ENCODE measurements at places on chromosomes 3 and 15. TPM values are rescaled to one million over a fixed set of nuclear protein-coding genes. Genes with fewer than 3 reads are reported as not detected.

DNA sequence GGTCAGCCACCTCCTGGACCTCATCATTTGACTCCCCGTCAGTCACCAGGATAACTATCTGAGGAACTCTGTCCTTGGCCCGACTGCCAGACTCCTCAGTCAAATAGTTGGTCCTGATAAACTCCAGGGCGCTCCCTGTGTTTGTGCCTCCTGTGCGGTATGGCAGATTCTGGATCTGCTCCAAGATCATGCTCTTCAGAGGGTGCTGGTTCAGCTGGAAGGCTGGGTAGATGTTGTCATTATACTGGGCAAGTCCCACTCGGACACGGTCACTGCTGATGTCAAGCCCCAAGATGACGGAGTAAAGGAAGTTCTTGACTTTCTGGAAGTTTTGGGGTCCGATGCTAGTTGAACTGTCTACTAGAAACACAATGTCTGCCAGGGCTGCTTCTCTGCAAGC, 31.1 kb upstream of the CAPN7 start:
- H3K4me3 ChIP-seq, result no peak overlapping the region
- no peaks in the 10 kb centered on the region for H3K27me3 ChIP-seq
- no peaks in the 10 kb centered on the region for H3K36me3 ChIP-seq
- H3K27ac ChIP-seq, result no peak overlapping the region
- H3K4me1 ChIP-seq, result no peaks in the 10 kb centered on the region
- no peak for DNase-seq

Gene CCR4
- not detected for total RNA-seq

- peak overlapping the region; percentile 78 for H3K4me3 ChIP-seq
- H3K36me3 ChIP-seq, result no peaks in the 10 kb centered on the region
- H3K27ac ChIP-seq, result peak overlapping the region; percentile 81
Measured at GRCh38 chr15:29270169-29270955, 740 bp upstream of the NSMCE3 start.

DNA sequence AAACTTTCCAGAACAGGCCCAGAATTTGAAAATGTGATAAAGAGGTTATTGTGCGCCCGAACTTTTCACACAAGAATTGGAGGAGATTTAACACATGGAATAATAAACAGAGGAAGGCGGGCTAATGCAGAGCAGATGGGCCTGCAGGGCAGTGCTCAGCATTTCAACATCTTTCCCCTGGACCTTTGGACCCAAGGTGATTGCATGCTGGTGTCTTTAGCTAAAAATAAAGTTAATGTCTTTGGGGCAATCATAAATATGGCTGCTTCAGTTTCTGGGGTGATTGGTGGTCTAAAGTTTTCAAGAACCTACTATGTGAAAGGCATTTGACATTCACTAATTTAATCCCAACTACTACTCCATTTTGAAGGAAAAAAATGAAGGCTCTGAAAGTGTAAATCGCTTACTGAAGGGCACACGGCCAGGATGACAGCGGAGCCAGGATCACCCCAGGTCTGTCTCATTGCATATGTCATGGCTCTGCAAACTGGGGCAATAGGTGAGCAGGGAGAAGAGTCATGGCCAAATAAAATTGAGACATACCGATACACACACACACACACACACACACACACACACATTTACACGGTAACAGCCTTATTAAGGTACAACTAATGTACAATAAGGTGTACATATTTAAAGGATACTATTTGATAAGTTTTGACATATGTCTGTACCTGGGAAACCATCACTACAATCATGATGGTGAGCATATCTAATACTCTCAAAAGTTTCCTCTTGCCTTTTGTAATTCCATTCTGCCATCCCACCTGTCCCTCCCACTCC, 243.1 kb upstream of the LRRFIP2 start:
- no peaks in the 10 kb centered on the region for H3K27me3 ChIP-seq
- no peak overlapping the region for H3K27ac ChIP-seq
- H3K4me1 ChIP-seq, result no peaks in the 10 kb centered on the region
- DNase-seq, result no peak
- no peaks in the 10 kb centered on the region for H3K36me3 ChIP-seq
- no peak overlapping the region for H3K4me3 ChIP-seq

DNA sequence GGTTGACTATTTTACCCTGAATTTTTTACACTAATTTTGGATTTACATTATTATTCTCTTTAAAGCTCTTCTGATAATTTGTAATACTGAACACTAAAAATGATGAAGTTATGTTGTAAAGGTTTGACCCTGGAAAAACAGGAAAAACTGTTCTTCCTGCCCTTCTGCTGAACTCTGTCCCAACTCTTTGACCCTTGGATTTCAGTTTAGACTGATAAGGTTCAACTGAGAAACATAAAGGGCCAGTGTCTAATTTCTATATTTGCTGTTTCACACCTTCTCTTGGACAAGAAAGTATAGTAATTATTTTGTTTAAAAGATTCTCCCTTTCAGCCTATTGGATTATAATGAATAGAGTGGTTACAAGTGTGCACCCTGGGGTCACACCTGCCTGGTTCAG, 12.8 kb upstream of the TMOD3 start:
- H3K4me3 ChIP-seq, result no peak overlapping the region
- H3K27me3 ChIP-seq, result no peaks in the 10 kb centered on the region
- no peak overlapping the region for H3K27ac ChIP-seq
- H3K4me1 ChIP-seq, result no peaks in the 10 kb centered on the region

DNA sequence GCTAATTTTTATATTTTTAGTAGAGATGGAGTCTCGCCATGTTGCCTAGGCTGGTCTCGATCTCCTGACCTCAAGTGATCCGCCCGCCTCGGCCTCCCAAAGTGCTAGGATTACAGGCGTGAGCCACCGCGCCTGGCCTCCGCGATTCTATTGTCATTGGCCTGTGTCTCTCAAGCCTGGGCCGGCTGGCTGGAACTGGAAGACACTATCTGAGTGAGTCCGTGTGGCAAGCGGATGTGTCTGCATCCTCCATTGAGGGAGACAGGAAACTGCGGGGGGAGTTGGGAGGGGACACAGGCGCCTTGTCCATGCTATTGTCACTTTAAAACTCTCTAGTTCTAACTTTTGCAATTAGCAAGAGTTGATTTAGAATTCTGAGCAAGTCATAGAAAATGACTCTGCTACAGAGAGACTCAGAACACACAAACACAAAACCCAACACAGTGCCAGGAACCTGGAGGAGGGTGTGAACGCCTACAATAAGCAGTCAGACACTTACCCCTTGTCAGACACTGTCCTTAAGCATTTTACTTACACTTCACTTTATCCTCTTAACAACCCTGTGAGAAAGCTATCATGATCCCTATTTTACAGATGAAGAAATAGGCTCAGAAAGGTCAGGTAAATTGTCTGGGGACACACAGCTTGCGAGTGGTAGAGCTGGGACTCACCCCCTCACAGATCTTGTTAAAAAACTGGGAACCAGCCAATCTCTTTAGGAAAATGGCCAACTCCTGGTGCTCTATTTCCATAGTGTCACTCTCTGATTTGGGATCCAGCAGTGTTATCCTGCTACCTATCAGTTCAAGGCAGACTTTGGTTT, 38.7 kb downstream of the ANP32A start:
- DNase-seq, result peak; percentile 57
- H3K27me3 ChIP-seq, result no peaks in the 10 kb centered on the region
- no peak overlapping the region for H3K4me3 ChIP-seq
- H3K27ac ChIP-seq, result peak overlapping the region; percentile 13
- H3K4me1 ChIP-seq, result no peaks in the 10 kb centered on the region
- no peaks in the 10 kb centered on the region for H3K36me3 ChIP-seq

DNA sequence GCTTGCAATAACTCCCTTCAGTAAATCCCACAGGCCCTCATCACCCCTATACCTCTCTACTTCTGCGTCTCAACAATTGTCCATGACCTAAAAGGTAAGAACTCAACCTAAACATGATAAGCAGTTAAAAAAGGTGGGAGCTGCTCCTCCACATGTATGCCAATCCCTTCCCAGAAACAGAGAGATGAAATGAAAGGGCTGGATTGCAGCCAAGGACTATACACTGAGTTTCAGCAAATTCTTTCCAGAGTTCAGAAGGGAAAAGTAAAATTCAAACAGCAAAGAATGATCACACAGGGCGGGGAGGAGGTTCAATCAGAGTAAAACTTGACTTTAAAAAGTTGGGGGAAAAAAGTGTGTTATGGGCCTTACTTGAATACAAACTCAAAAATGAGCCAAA, 27.5 kb downstream of the PLOD2 start:
- H3K27me3 ChIP-seq, result no peaks in the 10 kb centered on the region
- peaks cover 4% of the 10 kb centered on the region for H3K4me1 ChIP-seq
- DNase-seq, result no peak
- H3K27ac ChIP-seq, result no peak overlapping the region
- no peaks in the 10 kb centered on the region for H3K36me3 ChIP-seq

- H3K4me3 ChIP-seq, result no peak overlapping the region
- H3K27ac ChIP-seq, result no peak overlapping the region
- no peak for DNase-seq
- H3K27me3 ChIP-seq, result no peaks in the 10 kb centered on the region
- H3K4me1 ChIP-seq, result no peaks in the 10 kb centered on the region
Measured at GRCh38 chr3:176906046-176906905, 291.0 kb downstream of the TBL1XR1 start.

DNA sequence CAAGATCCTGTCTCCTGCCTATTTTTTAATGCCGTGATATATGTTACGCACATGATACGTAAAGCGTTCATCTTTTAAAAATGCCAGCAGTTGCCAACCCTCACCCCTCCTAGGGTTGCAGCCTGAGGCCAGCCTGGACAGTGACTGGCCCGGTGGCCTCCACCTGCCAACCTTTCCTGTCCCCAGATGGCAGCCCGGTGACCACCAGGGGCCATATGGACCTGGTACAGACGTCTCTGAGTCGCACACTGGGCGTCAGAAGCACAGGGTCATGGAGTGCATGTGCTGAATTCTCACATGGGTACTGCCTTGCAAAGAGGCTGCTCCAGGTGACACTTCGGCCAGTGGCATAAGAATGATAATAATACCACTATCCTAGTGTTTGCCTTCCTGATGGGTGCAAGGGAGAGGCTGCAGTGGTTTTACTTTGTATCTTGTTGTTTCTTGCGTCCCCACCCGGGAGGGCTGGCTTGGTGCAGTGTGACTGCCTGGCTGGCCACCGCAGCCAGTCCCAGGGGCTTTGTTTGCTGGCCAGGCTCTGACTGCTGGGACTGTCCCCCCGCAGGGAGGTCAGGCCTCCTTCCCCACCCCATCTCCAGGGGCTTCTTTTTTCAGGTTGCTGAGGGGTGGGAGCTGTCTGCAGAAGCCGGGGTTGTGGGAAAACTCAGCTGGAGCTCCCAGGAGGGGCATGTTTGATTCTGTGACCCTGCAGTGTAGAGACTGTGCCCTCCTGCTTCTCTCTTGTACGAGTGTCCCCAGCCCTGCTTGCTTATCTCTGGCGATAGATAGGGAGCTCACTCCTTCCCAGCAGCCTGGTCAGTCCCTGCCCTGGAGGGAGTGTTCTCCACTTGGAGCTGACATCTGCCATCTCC, 16.9 kb downstream of the FBLN2 start:
- H3K27ac ChIP-seq, result no peak overlapping the region
- H3K27me3 ChIP-seq, result no peaks in the 10 kb centered on the region
- H3K4me1 ChIP-seq, result no peaks in the 10 kb centered on the region
- no peaks in the 10 kb centered on the region for H3K36me3 ChIP-seq
- no peak for DNase-seq

Gene BLM
- total RNA-seq, result 0.51 TPM

GRCh38 chr3:128814519-128815317, 64.7 kb upstream of the ACAD9 start:
- peak overlapping the region; percentile 33 for H3K27ac ChIP-seq
- DNase-seq, result no peak
- H3K4me3 ChIP-seq, result no peak overlapping the region
- no peaks in the 10 kb centered on the region for H3K27me3 ChIP-seq
- no peaks in the 10 kb centered on the region for H3K4me1 ChIP-seq
- H3K36me3 ChIP-seq, result no peaks in the 10 kb centered on the region

DNA sequence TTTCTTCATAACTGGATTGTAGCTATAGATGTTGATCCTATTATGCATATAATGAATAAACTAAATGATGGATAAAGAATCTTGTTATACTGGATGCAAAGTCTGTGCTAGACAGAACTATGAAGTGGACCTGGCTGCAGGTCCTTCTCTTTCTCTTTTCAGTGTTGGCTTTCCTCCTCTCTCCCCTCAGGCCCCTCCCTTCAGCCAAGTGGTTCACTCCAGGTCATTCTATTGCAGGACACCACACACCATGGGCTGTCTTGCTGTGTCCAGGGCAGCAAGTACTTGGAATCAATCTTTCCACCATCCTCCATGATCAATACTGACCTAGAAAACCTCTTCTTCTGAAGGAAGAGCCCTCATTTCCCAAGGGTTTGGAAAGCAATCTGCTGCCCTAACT, 20.3 kb downstream of the EIF4E3 start:
- no peaks in the 10 kb centered on the region for H3K36me3 ChIP-seq
- H3K4me1 ChIP-seq, result no peaks in the 10 kb centered on the region
- no peak for DNase-seq
- no peak overlapping the region for H3K4me3 ChIP-seq

GRCh38 chr15:56759450-56759845, 26.1 kb upstream of the ZNF280D start:
- no peaks in the 10 kb centered on the region for H3K36me3 ChIP-seq
- H3K4me3 ChIP-seq, result no peak overlapping the region
- no peaks in the 10 kb centered on the region for H3K27me3 ChIP-seq

Gene FILIP1L
- total RNA-seq, result 74.5 TPM

Gene PIK3CA
- total RNA-seq, result 65.2 TPM

GRCh38 chr15:45161666-45162065, 26.1 kb downstream of the SHF start:
- no peaks in the 10 kb centered on the region for H3K4me1 ChIP-seq
- no peak for DNase-seq
- H3K27ac ChIP-seq, result no peak overlapping the region
- no peaks in the 10 kb centered on the region for H3K27me3 ChIP-seq
- H3K36me3 ChIP-seq, result no peaks in the 10 kb centered on the region

GRCh38 chr15:101397521-101398003, 91.9 kb downstream of the PCSK6 start:
- no peak for DNase-seq
- H3K36me3 ChIP-seq, result no peaks in the 10 kb centered on the region
- H3K27ac ChIP-seq, result no peak overlapping the region
- no peak overlapping the region for H3K4me3 ChIP-seq
- no peaks in the 10 kb centered on the region for H3K27me3 ChIP-seq
- no peaks in the 10 kb centered on the region for H3K4me1 ChIP-seq

DNA sequence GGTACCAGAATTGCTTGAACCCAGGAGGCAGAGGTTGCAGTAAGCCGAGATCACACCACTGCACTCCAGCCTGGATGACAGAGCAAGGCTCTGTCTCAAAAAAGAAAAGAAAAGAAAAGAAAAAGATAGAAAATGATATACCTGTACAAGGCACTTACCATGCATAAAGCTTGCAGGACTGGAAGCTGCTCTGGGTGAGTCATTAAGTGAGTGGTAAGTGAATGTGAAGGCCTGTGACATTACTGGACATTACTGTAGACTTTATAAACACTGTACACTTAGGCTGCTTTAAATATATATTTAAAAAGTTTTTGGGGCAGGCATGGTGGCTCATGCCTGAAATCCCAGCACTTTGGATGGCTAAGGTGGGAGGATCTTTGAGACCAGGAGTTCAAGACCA, 99.2 kb downstream of the SLMAP start:
- no peaks in the 10 kb centered on the region for H3K27me3 ChIP-seq
- no peak overlapping the region for H3K27ac ChIP-seq
- no peak overlapping the region for H3K4me3 ChIP-seq
- DNase-seq, result no peak
- no peaks in the 10 kb centered on the region for H3K36me3 ChIP-seq
